ENCODE measurements at places on chromosomes 7 and 10.

- no peak for DNase-seq
Observed at GRCh38 chr10:3525832-3526449, 259.1 kb downstream of the KLF6 start.

GRCh38 chr7:106792233-106792926 is 72.7 kb upstream of the PIK3CG start:
- no peak for DNase-seq

DNA sequence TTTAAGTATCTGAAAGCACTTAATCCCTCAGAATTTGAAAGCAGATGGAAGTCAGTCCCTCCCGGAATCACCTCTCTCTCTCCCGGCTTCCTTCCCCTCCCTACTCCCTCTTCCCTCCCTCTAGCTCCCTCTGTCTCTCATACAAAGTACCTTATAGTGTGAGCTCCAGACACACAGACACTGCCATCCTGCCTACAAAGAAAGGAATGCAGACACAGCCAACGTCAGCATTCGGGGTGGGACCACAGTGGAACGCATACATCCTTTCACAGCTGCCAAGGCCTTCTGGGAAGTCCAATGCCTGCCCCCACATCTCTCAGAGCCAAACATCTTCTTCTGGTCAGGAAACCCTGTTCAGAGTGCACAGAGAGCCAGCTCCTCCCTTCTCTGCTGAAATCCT is 9.3 kb downstream of the NOD1 start:
- no peak for DNase-seq

- DNase-seq, result no peak
Observed at GRCh38 chr10:91347529-91347928, 62.6 kb upstream of the HECTD2 start.

GRCh38 chr10:49070701-49071100 is 44.6 kb downstream of the VSTM4 start:
- no peak for DNase-seq

GRCh38 chr10:82565197-82565575 is 690.2 kb downstream of the NRG3 start:
- DNase-seq, result no peak

GRCh38 chr7:109532262-109532992 is 962.8 kb downstream of the DNAJB9 start:
- no peak for DNase-seq

DNA sequence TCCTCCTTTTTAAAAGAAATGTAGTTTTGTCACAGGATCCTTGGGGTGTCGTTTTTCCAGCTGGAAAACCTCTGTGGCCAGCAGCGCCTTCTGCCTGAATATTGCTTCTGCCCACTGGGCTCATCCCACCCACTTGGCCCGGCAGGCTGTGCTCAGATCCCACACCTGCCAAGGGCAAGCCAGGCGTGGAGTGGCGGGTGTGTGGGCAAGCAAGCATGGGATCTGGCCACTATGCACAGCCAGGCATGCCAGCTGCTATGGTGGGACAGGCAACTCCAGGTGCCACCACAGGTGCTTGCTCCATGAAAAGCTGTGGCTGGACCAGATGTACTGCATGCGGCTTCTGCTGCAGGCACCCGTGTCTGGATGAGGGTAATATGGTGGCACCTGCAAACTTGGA is 31.2 kb upstream of the INPP5F start:
- no peak for DNase-seq

DNA sequence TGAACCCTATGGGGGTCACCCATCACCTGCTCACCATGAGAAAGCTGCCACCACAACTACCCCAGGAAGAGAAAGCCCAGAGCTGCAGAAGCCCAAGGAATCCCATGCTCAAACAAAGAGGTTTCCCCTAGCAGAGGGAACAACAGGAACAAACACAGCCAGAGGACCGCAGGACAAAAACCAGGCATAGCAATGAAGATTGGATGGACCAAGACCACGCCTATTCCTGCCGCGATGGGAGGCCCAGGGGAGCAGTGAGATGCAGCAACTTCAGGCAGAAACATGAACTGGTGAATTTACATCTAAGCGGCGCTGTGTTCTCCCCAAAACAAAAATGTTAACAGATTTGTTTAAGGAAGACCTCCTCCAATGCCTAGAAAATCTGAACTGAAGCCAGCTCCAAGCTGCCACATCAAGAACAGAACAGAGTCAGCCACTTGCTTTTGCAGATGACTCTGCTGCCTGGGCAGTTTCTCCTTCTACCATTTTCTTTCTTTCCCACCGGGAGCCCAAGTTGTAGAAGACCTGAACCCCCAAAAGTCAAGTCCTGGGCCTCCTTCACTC is 134.2 kb upstream of the NEBL start:
- no peak for DNase-seq

DNA sequence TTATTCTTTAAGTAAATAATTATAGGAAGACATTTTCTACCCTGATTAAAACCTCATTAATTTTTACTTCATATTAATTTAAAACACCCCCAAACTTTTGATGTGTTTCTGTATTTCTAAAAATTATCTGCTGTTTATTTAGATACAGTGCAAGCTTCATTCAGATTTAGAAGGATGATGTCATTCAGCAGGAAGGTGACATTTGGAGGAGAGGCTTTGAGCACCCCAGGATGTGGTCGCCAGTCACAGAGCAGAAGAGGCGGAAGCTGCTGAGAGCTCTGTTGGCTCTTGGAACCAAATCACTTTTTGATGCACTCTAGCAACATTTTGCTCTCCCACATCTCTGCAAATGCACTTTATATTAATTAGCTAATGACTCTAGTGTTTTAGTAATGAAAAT is 233.9 kb upstream of the CACNA2D1 start:
- no peak for DNase-seq

GRCh38 chr10:102727037-102727818 is 12.8 kb downstream of the SFXN2 start:
- no peak for DNase-seq

GRCh38 chr10:91514787-91515186 is 104.6 kb downstream of the HECTD2 start:
- DNase-seq, result no peak

- no peak for DNase-seq
Observed at GRCh38 chr7:54080971-54081370, 461.2 kb upstream of the VSTM2A start.

GRCh38 chr10:70317943-70318318 is 34.1 kb upstream of the NPFFR1 start:
- DNase-seq, result no peak

DNA sequence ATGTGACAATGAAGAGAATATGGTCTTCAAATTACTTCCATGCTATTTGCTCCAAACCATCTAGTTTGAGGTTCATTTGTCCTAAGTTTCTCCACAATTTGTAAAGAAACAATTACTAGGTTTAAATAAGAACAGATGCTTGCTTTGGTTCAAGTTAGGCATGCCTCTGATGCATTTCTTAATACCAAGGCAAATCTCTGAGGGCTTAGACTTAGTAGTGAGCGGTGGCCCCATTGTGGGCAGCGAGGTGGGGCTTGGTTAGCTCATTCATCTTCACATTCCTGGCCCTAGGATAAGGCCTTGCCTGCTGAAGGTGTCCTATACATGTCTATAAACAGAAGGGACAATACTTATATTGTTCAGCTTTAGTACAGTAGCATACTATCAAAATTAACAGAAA is 52.4 kb upstream of the RHEB start:
- DNase-seq, result no peak

DNA sequence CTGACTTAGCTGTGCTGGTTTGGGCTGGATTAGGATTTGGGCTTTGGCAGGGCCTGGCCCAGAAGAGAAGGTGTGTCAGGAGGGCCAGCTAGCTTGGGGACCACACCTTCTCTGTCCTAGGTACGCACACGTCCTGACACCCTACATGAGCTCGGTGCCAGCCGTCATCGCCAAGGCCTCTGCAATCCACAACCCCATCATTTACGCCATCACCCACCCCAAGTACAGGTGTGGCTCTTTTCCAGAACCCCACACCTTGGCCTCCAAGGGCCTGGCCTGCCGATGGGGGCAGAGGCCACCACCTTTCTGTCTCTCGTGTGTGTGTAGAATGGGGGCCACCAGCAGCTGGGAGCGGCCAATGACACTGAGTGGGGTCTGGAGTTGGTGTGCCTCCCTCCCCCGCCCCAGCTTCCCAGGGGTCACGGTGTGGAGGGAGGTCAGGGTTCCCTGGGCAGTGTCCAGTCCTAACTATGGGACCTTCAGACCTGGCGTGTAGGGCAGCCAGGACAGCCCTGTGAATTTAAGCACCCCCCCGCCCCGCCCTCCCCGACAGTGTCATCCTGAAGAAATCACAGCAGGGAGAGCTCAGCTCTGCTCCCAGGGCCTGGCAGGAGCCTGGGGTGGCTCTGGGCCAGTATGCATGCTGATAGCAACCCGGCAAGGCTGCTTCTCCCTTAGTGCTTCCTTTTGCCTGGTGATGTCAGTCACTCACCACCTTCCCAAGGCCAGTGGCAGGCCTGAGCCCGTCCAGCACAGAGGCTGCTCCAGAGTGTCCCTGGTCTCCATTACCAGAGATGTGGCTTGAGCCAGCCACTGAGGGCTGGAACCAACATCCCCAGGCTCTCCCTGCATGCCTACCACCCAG is 6.9 kb upstream of the LDB3 start:
- DNase-seq, result no peak

- no peak for DNase-seq
Observed at GRCh38 chr7:45888185-45888992, at the start of gene IGFBP1. TSS of gene IGFBP1 (plus strand) at chr7:45888488. CDS start at chr7:45888653, 165 bp downstream.

GRCh38 chr7:116551692-116552091 is 26.9 kb downstream of the CAV1 start:
- no peak for DNase-seq

- DNase-seq, result no peak
Observed at GRCh38 chr10:3699916-3700315, 85.1 kb downstream of the KLF6 start.

DNA sequence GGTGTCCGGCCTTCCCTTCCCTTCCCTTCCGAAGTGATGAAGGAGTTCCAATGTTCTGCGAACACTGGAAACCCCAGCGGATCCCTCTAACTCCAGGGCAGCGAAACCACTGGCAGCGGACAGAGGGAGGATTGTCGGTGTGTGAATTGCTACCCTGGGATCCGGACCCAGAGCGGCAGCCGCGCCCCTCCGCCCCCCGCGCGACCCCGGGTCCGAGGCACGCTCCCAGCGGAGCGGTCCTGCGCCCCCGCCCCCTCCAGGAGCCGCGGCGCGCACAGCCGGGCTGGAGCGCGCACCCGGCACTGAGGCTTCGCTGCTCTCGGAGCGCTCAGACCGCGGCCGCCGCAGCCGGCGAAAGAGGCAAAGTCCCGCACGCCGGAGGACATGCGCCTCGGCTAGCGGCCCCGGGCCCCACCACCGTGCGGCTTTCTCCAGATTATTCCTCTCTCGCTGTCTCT is at the start of gene PTPRZ1:
Gene PTPRZ1 (plus strand): TSS at position 331 of the 458 bp plus-strand sequence. CDS start 339 bp downstream, outside the sequence.
- DNase-seq, result no peak

DNA sequence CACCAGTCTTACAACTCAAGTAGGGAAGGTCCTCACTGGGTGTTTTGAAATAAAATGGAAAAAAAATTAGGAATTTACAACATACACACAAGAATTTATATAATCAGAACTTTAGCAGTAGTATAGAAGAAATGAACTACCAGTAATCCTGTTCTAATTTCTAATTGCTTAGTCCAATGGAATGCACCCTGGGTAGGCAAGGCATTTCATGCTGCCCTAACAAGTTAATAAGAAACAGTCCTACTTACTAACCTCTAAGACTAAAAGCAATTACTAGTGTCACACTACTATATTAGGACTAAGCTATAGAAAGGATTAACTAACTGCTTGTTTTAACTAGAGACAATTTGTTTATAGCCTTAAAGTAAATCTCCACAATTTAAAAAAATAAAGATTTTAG is 158.1 kb downstream of the BTAF1 start:
- DNase-seq, result no peak

- DNase-seq, result no peak
Observed at GRCh38 chr10:103433858-103434257, 18.3 kb downstream of the CALHM2 start.

DNA sequence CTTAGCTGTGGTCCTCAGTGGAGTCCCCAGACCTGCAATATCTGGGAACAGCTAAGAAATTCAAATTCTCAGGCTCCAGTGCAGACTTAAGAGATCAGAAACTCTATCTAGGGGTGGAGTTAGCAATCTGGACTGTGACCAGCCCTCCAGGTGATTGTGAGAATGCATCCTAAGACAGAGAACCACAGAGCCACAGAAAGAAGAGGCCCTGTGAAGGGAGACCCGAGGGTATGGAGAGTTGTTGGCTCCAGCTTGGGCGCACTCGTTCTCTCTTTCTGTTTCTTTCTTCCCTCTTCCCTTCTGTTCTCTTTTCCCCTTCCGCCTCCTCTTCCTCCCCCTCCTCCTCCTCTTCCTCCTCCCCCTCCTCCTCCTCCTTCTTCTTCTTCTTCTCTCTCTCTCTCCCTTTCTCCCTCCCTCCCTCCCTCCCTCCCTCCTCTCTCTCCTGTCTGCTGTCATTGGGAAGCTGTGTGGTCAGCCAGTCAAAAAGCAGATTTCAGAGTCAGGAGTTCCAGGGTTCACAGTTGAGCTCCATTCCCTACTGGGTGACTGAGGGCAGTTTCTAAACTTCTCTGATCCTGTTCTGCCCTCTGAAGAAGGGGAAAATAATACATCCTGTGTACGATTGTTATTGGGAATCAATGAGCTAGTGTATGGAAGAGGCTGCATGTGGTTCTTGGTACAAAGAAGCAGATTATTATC is 62.1 kb upstream of the STEAP1B start:
- no peak for DNase-seq

- DNase-seq, result no peak
Observed at GRCh38 chr7:44400033-44400511, 74.7 kb upstream of the CAMK2B start.

DNA sequence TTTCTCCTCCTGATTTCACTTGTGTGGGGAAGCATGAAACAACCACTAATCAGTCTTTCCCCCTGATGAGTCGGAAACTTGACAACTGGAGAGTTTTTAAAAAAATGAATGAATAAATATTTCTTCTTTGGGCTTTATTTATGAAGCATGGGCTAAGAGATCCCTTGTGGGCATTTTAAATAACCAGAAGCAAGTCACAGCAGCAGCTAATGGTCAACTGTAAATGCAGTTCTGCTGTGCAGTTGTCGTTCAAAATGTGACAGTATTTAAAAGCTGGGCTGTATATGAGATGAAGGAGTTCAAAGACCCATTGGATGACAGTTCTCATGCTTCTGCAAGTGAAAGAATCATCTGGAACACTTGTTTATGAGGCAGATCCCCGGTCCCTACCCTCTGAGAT is 54.1 kb downstream of the STEAP1B start:
- DNase-seq, result no peak

Measured in activated CD4-positive, alpha-beta T cell treated with anti-CD3 and anti-CD28 coated beads for 1 hour (primary cell).